Tongue (tissue), 3 donors: ENCODE measurements at places on chromosomes 2 and 18. TPM values are rescaled to one million over a fixed set of nuclear protein-coding genes. Genes with fewer than 3 reads are reported as not detected.
A peak's percentile ranks its signal among the peaks of the same experiment; 100 is the strongest.

Gene MIB1
- total RNA-seq: 86.6 TPM

Gene REG1B
- total RNA-seq: not detected

Gene LINC00305
- total RNA-seq: not detected

- peak; percentile 16 for DNase-seq
Observed at GRCh38 chr18:1408376-1408775, 503.7 kb downstream of the ADCYAP1 start.

DNA sequence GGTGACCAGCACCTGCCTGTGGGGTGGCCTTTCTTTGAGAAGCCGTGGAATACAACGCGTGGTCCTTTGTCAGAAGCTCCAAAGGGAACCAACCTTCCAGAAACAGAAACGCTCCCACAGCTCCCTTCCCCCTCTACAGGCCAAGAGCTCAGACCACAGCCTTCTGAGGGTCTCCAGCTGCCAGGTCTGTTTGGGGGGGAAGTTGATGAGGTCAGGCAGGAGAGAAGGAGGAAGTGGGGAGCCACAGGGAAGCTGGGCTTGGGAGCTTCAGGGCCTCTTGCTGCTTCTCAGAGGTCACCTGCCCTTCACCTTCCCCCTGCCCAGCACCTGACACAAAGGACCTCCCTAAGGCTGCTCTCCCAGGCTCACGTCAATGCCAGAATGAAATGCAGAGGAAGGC lies 287.7 kb upstream of the ID2 start:
- no peak for DNase-seq
